ENCODE measurements at places on chromosomes 13 and 19. TPM values are rescaled to one million over a fixed set of nuclear protein-coding genes. Genes with fewer than 3 reads are reported as not detected.

- peak; percentile 30 for DNase-seq
Observed at GRCh38 chr19:33818411-33818810, 21.7 kb downstream of the KCTD15 start.

- DNase-seq: no peak
Observed at GRCh38 chr13:106526738-106527444, 8.6 kb downstream of the EFNB2 start.

DNA sequence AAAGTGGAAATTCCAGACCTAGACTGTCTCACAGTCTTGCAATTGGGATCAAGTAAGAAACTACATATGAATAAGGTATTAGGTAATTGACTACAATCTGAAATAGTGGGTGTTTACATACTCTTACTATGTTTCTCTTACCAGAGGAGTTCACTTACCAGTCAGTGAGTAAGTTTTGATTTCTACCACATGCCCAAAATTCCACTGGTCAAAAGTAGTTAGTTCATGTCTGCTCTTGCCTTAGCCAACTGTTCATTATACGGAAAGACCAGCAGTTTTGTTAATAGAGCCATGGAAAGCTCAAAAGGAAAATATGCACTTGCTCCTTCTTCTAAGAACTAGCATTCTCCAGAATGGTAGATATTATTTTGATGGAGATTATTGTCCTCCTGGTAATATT, 490.8 kb downstream of the RFC3 start:
- no peak for DNase-seq

GRCh38 chr13:32746474-32746873, 160.2 kb downstream of the PDS5B start:
- no peak for DNase-seq

- no peak for DNase-seq
Observed at GRCh38 chr13:64928696-64929499, 2301.2 kb downstream of the PCDH9 start.

DNA sequence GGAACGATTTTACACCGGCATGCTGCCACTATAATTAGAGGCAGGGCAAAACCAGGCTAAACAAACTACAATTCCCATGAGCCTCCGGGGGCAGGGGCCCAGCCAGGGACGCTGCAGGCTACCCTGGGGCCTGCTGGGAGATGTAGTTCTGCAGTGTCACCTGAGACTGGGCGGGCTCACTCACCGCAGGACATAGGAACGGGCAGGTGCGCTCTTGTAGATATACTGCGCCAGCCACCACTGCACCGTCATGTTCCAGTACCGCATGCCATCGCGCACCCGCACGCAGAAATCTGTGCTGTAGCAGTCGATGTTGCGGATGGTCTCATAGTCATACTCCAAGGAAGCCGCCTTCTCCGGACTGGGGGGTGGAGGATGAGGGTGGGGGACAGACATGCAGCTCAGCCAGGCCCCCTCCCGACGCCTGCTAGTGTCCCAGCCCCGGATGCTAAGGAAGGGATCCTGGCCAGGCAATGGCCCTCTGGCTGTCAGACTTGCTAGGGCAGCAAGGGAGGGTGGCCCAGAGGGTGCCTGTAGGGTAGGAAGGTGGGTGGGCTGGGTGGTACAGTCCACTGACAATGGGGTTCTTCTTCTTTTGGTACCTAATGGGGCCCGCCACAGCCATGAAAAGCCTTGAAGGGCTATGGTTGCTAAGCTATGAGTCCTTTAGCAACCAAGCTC, 5.8 kb upstream of the TMC4 start:
- DNase-seq: no peak

GRCh38 chr13:103246581-103247200, 180.5 kb upstream of the SLC10A2 start:
- DNase-seq: no peak

DNA sequence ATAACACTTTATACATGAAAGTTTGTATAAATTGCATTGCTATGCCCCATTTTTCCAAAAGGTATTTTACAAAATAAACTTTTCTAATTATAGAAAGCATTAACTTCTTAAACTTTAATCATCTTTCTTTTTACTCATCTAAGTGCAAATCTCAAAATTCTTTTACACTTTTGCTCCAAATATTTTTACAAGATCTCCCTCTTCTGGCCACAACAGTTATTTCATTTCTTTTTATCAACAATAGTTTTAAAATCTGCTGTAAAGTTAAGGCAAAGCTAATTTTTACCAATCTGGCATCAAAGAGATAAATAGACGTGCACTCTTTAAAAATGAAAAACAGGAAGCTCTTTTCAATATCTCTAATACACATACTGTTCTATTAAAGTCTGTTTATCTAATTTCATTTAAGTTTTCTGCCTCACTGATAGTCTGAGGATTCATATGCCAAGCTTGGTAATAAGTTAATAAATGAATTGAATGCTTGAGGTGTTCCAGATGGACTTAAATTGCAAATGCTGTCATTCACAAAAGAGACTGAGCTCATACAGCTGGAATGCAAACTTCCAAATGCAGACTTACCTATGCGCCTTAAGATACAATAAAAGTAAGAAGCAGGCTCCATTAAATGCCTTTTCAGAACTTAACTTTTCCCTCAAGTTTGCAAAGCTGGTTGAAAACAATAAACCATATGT, 583.0 kb upstream of the ATXN8OS start:
- no peak for DNase-seq

GRCh38 chr19:50823389-50824042, at the start of gene KLK1:
TSS of gene KLK1 (minus strand) at chr19:50823787. CDS start at chr19:50823748, 39 bp downstream.
- DNase-seq: no peak

DNA sequence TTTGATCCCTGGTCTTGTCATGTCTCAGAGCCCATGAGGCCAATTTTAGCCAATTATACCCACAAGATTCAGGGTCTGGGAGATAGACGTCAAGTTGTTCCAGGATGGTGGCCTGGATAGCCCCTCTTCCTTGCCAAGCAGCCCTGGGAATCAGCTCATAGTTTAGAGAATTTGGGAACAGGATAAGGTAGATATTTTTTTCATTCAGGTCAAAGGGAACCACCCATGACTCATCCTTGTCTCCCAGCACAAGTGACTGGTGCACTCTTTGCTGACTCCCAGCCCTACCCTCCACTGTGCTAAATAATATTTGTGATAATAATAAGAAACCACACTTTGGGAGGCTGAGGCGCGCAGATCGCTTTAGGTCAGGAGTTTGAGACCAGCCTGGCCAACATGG, 17.1 kb upstream of the S1PR4 start:
- DNase-seq: no peak

DNA sequence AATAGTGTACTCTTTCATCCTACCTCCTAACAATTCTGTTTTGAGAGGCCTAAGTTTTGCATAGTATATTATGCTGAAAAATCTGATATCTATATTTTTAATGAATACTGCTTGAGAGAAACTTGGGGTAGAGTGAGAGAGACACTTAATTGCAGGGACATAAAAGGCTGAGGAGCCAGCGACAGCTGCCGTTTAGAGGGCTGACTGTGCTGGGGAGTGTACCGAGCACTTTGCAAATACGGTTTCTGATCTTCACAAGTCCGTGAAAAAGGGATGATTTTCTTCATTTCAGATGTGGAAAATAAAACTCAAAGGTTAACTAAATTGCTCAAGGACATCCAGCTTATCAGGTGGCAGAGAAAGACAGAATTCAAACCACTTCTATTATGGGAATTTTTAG, 97.4 kb downstream of the CAB39L start:
- DNase-seq: no peak

GRCh38 chr19:36060430-36060829, 5.7 kb downstream of the WDR62 start:
- DNase-seq: peak; percentile 67

GRCh38 chr13:110470272-110471009, 91.1 kb downstream of the RAB20 start:
- DNase-seq: peak; percentile 32

GRCh38 chr19:33429891-33430673, 56.6 kb downstream of the CEBPG start:
- peak; percentile 16 for DNase-seq

GRCh38 chr19:23823952-23824389, 65.3 kb upstream of the ZNF681 start:
- no peak for DNase-seq

DNA sequence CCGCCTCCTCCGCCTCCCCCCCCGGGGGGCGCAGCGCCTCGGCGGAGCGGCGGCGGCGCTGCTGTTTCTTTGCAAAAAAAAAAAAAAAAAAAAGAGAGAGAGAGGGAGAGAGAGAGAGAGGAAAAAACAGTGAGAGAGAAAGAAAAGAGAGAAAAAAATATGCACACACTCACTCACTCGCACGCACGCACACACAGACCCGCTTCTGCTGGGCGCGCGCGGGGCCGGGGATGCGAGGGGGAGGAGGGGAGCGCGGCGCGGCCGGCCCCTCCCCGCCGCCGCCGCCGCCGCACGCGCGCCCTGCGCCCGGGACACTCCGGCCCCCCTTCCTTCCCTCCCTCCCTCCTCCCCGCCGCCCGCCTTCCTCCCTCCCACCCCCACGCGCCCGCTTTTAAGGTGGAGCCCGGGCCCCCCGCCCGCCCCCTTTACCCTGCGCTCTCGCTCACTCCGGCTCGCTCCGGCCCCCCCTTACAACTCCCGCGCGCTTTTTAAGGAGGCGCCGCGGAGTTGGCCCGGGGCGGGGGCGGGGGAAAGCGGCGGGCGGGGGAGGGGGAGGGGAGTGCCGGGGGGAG, at the start of gene SAMD1:
SAMD1 (minus strand) TSS at position 243 of the 572 bp plus-strand sequence.
- DNase-seq: peak; percentile 95

- DNase-seq: no peak
Observed at GRCh38 chr13:96768524-96768923, 225.8 kb downstream of the OXGR1 start.

- no peak for DNase-seq
Observed at GRCh38 chr13:30735872-30736175, 481 bp downstream of the ALOX5AP start.

GRCh38 chr13:113618455-113618854, 33.9 kb downstream of the TFDP1 start:
- DNase-seq: peak; percentile 32

GRCh38 chr13:30673669-30674521, 56.2 kb downstream of the USPL1 start:
- peak; percentile 92 for DNase-seq

DNA sequence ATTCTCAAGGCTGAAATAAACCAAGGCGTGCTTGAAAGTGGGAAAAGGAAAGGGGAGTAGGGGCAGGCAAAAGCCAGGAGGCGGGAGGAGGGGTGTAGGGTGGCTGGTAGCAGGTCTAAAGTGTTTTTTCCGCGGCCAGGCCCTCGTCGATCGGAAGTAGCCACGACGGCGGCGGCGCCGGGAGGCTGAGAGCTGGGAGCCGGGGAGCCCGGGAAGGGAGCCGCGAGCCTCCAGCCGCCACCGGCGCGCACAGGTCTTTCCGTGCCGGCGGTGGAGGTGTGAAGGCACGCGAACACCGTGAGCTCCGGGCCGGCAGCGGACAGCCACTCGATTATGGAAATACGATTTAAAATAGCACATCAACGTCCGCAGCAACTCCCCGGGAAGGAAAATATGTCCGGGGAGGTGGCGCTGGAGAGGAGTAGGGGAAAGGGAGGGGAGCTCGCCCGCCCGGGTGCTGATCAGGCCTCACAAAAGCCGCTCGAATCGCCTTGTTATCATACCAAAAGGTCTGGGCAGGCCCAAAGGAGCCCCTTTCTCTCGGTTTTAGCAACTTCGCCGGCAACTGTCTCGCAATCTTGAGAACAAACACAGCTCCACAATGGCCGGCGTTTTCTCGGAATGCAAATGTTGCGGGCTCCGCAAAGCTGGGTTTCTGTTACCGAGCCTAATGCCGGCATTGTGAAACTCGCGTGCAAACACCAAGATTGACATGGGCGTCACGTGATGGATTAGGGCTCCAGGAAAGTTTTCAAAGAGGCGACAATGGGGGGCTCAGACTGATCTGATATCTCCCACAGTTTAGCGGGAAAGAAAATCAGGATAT, 2.9 kb upstream of the PCDH8 start:
- DNase-seq: peak; percentile 53

DNA sequence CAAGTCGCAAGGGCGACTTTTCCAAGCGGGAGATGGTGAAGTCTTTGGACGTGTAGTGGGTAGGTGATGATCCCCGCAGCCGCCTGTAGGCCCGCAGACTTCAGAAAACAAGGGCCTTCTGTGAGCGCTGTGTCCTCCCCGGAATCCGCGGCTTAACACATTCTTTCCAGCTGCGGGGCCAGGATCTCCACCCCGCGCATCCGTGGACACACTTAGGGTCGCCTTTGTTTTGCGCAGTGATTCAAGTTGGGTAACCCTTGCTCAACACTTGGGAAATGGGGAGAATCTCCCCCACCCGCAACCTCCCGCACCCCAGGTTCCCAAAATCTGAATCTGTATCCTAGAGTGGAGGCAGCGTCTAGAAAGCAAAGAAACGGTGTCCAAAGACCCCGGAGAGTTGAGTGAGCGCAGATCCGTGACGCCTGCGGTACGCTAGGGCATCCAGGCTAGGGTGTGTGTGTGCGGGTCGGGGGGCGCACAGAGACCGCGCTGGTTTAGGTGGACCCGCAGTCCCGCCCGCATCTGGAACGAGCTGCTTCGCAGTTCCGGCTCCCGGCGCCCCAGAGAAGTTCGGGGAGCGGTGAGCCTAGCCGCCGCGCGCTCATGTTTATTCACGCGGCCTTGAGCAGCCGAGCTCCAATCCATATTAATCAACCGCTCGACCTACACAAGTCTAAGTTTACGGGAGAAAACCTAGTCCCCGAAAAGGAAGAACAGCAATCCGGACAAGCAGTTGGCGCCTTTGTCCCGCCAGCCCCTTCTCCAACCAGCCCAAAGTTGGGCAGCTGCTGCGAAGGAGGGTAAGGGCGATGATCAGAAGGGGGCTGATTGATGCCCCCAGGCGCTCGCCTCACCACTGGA, 9.9 kb downstream of the SOX21 start:
- no peak for DNase-seq

- no peak for DNase-seq
Observed at GRCh38 chr13:52738719-52739467, 727 bp downstream of the CNMD start.

- no peak for DNase-seq
Observed at GRCh38 chr13:108760129-108760528, 130.7 kb downstream of the MYO16 start.

GRCh38 chr13:66665991-66666390, 564.1 kb downstream of the PCDH9 start:
- no peak for DNase-seq

DNA sequence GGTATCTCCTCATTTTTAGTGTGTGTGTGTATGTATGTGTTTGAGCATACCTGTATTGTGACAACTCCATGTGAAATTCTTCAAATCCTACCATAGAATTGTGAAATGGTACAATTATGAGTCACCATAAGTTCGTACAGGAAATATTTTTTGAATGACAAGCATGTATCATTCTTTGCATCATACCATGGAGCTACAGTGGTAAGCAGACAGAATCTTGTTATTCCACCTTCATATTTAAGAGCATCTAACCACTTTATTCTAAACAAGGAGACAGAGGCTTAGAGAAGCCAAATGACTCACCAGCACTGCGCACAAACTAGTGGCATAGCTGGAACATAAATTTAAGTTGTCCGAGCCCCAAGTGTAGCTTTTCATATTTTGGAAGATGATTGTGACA, 4.5 kb upstream of the EPSTI1 start:
- no peak for DNase-seq

- DNase-seq: no peak
Observed at GRCh38 chr13:42607546-42607945, 33.6 kb downstream of the TNFSF11 start.

- DNase-seq: no peak
Observed at GRCh38 chr13:25701304-25701703, 329.5 kb downstream of the ATP8A2 start.

GRCh38 chr13:98143601-98144026, 720 bp downstream of the FARP1 start:
- peak; percentile 50 for DNase-seq

The ZNF284 gene
- total RNA-seq: 1.6 TPM

The REXO1 gene
- total RNA-seq: 13.6 TPM

The NOVA2 gene
- total RNA-seq: 3.7 TPM

The SH2D3A gene
- total RNA-seq: not detected

The KL gene
- total RNA-seq: 1.4 TPM

The ONECUT3 gene
- total RNA-seq: not detected

The ZNF554 gene
- total RNA-seq: 4.3 TPM

The BRME1 gene
- total RNA-seq: 0.81 TPM

The ZNF653 gene
- total RNA-seq: 2.9 TPM
